CD4-positive, alpha-beta T cell treated with Interleukin-6 at 100 ng/mL for 8 hours (primary cell): ENCODE measurements at places on chromosomes 3 and 15.

DNA sequence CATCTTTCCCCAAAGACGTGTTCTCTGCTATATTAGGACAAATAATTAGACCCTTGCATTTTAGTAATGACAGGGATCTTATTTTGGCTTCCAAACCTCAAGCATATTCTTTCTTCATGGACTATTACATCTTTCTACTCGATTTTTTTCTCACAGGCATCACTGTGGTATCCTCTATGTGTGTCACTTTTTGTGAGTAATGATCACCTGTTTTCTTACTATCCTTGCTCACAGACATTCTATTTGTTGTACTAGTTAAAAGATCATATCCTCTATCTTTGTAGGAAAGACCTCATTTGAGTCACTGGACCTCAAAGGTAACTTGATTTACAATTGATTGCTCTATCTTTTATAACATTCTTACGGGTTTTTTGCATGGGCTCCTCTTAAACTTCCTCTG is 6.8 kb downstream of the C3orf80 start:
- DNase-seq = no peak

GRCh38 chr3:40387001-40387894 is at the start of gene ENTPD3:
ENTPD3 (plus strand) TSS chr3:40387184; CDS start chr3:40388058, 874 bp downstream.
- no peak for DNase-seq

DNA sequence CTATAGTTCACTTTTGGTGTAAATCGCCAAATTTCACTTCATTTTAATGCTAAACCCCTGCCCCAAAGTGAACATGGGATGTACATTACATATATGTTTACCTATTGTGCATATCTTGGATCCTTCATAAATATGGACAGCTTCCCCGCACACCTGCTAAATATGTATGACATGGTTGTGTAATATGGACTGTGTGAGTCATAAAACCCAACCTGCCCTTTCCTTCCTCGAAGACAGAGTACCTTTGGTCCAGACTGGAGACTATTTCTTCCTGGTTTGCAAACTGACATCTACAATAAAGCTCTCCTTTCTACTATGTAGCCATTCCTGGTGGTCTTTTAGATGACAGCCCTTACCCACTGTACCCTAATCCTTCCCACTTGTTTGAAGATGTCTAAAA is 12.4 kb downstream of the ACTC1 start:
- no peak for DNase-seq

GRCh38 chr3:62602129-62602770 is 228.9 kb upstream of the FEZF2 start:
- DNase-seq = no peak

DNA sequence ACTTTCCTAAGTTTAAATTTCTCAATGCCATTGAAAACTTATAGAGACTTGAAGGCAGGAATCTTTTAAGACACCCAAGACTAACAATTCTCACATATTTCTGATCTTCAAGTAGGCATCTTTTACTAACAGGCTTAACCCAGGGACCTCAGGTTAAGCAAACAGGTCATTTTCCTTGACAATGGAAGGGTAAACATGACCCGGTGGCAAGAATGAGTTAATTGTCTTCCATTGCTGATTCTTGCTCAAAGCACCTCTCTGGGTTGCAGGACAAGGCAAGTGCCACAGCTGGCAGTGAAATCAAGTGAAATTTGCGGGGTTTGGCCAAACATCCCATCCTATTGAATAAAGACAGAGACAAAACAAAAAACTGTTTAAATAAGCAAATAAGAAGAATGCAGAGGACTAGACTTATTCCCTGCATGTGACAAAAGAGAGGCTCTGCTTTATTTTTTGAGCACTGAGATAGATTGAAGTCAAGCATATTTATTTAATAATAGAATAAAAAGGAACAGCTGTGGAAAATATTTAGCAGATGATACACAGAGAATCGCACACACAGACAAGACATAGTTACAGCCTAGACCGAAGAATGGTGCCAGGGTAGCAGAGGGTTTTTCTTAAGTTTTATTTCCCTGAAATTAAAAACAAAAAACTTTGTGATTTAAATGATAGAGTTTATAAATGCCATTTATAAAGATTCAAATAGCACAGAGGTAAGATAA is 56.0 kb upstream of the MITF start:
- DNase-seq = no peak
